ENCODE measurements at places on chromosomes 4 and X. TPM values are rescaled to one million over a fixed set of nuclear protein-coding genes. Genes with fewer than 3 reads are reported as not detected.

Gene ZBTB49
- 4.6 TPM for total RNA-seq

Gene TMSB15A
- 9.3 TPM for total RNA-seq

Gene ADRA2C
- total RNA-seq, result 0.79 TPM

Gene KDR
- 32.4 TPM for total RNA-seq

Gene CXCL6
- 0.10 TPM for total RNA-seq

Gene CCNA2
- 18.4 TPM for total RNA-seq

Gene PLAC8
- total RNA-seq, result 10.5 TPM

Gene TXK
- total RNA-seq, result 1.1 TPM

Gene F9
- total RNA-seq, result 0.20 TPM

Gene TLR3
- 2.8 TPM for total RNA-seq

Gene XAGE1A
- not detected for total RNA-seq

Gene CXCL10
- 1.7 TPM for total RNA-seq

Gene DDX60
- 15.0 TPM for total RNA-seq

Gene SPANXN3
- not detected for total RNA-seq

Gene KIAA0232
- total RNA-seq, result 26.8 TPM

Gene CT47B1
- total RNA-seq, result not detected

Gene TEX13B
- total RNA-seq, result not detected

Gene ARAP2
- total RNA-seq, result 48.6 TPM

Gene YIPF7
- total RNA-seq, result 0.79 TPM

Gene NCBP2L
- total RNA-seq, result not detected

Gene HTN1
- total RNA-seq, result not detected

Gene SPANXA1
- not detected for total RNA-seq

Gene CORIN
- 11.8 TPM for total RNA-seq

Gene OTUD6A
- total RNA-seq, result not detected

Gene SPP1
- 253 TPM for total RNA-seq

Gene ADH6
- total RNA-seq, result 2.1 TPM

Gene ARHGEF38
- 0.10 TPM for total RNA-seq

Gene H2BW2
- not detected for total RNA-seq

Gene TTC29
- 0.49 TPM for total RNA-seq

Gene PABPC1L2A
- not detected for total RNA-seq

Gene CXCL8
- 15.5 TPM for total RNA-seq

Gene TMPRSS11A
- 0.10 TPM for total RNA-seq

Gene ASB11
- 4.8 TPM for total RNA-seq

Gene MAOB
- 2.5 TPM for total RNA-seq

Gene ARHGAP6
- total RNA-seq, result 4.8 TPM

Data from skin of body (tissue), 3 donors.